Upper lobe of right lung (tissue), 1 donor: ENCODE measurements at places on chromosomes 3 and 15.

- no peak overlapping the region for H3K4me3 ChIP-seq
- no peaks in the 10 kb centered on the region for H3K36me3 ChIP-seq
- no peak overlapping the region for H3K27ac ChIP-seq
- H3K4me1 ChIP-seq: peaks cover 50% of the 10 kb centered on the region
- H3K27me3 ChIP-seq: no peaks in the 10 kb centered on the region
- DNase-seq: no peak
These were observed 3.0 kb downstream of the PEAK1 start for GRCh38 chr15:77416954-77417353.

- peak overlapping the region; percentile 39 for H3K4me3 ChIP-seq
These were observed 68.7 kb downstream of the SLTM start for GRCh38 chr15:58864602-58865424.

DNA sequence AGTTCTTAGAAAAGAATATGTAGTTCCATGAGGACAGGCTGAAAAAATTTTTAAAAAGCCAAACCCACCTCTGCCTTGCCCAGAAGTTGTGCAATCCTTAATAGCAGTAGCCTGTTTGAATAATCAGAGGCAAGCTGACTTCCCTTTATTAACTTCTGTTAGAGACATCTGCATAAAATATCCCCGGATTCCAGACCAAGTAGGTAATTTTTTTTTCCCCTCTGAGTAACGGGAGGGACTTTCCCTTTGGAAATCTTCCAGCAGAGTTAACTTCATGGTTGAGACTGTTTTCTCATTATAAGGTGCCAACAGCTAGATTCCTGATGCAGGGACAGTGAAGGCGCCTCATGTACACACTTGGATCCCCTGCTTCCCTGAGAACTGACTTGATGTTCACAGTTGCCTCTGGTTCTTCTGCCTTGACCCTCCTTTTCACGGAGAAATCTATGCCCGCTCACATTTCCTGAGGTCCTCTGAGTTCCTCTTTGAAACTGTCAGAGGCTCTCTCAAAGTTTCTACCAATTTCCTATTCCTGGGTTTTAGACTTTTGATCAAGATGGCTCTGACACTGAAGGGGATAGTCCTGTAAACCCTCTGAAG lies 227.6 kb upstream of the BHLHE40 start:
- peak overlapping the region; percentile 32 for H3K27ac ChIP-seq
- no peak for DNase-seq
- peaks cover 29% of the 10 kb centered on the region for H3K4me1 ChIP-seq
- H3K36me3 ChIP-seq: no peaks in the 10 kb centered on the region
- no peak overlapping the region for H3K4me3 ChIP-seq

DNA sequence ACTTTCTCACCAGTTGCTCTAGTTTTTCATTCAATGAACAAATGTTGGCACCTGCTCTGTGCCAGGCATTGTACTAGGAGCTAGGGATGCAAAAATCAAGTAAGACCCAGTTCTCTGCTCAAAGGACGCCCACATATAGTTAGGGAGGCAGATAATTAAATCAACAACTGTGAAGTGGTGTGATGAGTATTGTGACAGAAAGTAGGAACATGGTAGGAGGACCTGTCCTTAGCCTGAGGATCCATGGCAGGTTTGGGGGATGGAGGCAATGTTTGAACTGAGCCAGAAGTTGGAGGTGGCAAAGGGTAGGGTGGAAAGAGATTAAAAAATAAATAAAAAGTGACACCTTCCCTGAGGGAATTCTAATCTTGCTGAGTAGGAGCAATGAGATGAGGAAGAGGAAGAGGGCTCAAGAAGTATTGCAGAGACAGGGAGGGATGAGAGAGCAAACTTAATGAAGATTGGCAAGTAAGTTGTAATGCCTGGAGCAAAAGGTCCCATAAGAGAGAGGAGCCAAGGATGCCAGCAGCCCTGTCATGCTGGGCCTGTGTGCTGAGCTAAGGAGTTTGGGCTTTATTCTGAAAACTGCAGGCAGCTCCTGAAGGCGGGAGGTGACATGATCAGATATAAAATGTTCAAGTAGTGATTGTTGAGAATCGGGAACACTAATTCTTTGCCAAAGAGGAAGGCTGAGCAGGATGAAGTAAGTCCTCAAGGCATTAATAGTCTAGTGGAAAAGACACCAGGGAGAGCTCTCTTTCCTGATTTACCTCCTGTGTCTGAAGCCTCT lies 184.3 kb upstream of the PPP2R3A start:
- H3K4me3 ChIP-seq: no peak overlapping the region
- no peaks in the 10 kb centered on the region for H3K27me3 ChIP-seq
- DNase-seq: no peak
- no peaks in the 10 kb centered on the region for H3K4me1 ChIP-seq

DNA sequence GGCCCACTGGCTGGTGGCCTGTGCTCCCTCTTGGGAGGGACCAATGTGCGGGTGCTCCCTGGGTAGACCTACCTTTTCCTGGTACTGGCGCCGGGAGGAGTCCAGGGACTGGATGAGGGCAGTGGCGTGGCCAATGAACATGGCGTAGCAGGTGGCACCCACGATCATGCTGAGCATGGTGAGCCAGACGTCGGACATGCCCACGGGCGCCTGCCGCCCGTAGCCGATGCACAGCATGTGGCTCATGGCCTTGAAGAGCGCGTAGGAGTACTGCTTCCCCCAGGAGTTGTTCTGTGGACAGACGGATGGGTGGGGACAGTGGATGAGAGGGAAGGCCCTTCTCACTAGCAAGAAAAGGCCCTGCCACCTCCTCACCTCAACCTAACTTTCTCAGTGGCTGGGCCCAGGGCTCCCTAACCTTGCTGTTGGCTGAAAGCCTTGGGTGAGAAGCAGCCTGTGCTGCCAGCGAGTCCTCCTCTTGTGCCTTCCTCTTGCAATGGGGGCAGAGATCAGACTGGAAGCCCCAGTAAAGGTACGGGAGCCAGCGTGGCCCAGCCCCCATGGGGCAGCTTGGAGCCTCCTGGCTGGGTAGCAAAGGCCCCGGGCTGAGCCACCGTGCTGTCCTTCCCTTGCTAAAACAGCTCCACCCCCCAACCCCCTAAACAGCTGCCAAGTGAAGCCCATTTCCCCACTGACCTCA lies 39.1 kb downstream of the HCN4 start:
- no peaks in the 10 kb centered on the region for H3K27me3 ChIP-seq
- DNase-seq: peak; percentile 52
- no peaks in the 10 kb centered on the region for H3K36me3 ChIP-seq
- no peak overlapping the region for H3K4me3 ChIP-seq

GRCh38 chr15:92079647-92080255 lies 226.2 kb downstream of the SLCO3A1 start:
- DNase-seq: no peak
- H3K27me3 ChIP-seq: no peaks in the 10 kb centered on the region
- no peak overlapping the region for H3K4me3 ChIP-seq

GRCh38 chr3:183555541-183556081 lies at the start of gene KLHL6:
TSS of gene KLHL6 (minus strand) at chr3:183555706. CDS start at chr3:183555653, 53 bp downstream.
- peaks cover 7% of the 10 kb centered on the region for H3K4me1 ChIP-seq
- no peaks in the 10 kb centered on the region for H3K36me3 ChIP-seq
- H3K27me3 ChIP-seq: no peaks in the 10 kb centered on the region

DNA sequence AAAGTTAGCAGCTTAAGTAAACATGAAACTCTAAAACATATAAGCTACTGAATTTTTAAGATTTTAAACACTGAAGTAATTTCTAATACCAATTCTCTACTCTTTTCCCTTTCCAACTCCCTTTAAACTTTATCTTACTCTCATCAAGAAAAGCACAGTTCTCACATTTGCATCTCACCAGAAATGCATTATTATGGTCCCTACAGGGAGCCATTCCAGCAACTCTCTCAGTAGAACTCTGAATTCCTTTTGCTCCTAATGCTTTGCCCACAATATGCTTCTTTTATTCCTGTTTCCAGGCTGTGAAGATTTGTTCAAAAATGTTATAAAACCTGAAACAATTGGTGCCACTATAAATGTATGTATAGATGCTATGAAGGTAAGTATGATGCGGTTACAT lies 83.4 kb downstream of the TFDP2 start:
- H3K36me3 ChIP-seq: no peaks in the 10 kb centered on the region
- no peak for DNase-seq
- no peak overlapping the region for H3K4me3 ChIP-seq
- no peak overlapping the region for H3K27ac ChIP-seq
- H3K27me3 ChIP-seq: no peaks in the 10 kb centered on the region
- H3K4me1 ChIP-seq: no peaks in the 10 kb centered on the region

GRCh38 chr3:64814351-64814750 lies 126.6 kb upstream of the ADAMTS9 start:
- H3K36me3 ChIP-seq: no peaks in the 10 kb centered on the region
- no peak overlapping the region for H3K27ac ChIP-seq
- DNase-seq: no peak
- H3K4me3 ChIP-seq: no peak overlapping the region
- peaks cover 19% of the 10 kb centered on the region for H3K4me1 ChIP-seq
- no peaks in the 10 kb centered on the region for H3K27me3 ChIP-seq

GRCh38 chr3:175222356-175222755 lies 363.2 kb downstream of the NAALADL2 start:
- DNase-seq: no peak
- no peaks in the 10 kb centered on the region for H3K27me3 ChIP-seq
- H3K4me3 ChIP-seq: no peak overlapping the region
- no peaks in the 10 kb centered on the region for H3K4me1 ChIP-seq

GRCh38 chr3:157094751-157095480 lies 65.0 kb downstream of the CCNL1 start:
- peaks cover 19% of the 10 kb centered on the region for H3K4me1 ChIP-seq
- H3K27ac ChIP-seq: no peak overlapping the region
- H3K36me3 ChIP-seq: no peaks in the 10 kb centered on the region
- no peak for DNase-seq

- peaks cover 7% of the 10 kb centered on the region for H3K36me3 ChIP-seq
- H3K4me1 ChIP-seq: peaks cover 15% of the 10 kb centered on the region
- peak; percentile 70 for DNase-seq
- H3K27ac ChIP-seq: no peak overlapping the region
- H3K27me3 ChIP-seq: no peaks in the 10 kb centered on the region
These were observed 128.4 kb upstream of the HACD2 start for GRCh38 chr3:123713211-123713610.

DNA sequence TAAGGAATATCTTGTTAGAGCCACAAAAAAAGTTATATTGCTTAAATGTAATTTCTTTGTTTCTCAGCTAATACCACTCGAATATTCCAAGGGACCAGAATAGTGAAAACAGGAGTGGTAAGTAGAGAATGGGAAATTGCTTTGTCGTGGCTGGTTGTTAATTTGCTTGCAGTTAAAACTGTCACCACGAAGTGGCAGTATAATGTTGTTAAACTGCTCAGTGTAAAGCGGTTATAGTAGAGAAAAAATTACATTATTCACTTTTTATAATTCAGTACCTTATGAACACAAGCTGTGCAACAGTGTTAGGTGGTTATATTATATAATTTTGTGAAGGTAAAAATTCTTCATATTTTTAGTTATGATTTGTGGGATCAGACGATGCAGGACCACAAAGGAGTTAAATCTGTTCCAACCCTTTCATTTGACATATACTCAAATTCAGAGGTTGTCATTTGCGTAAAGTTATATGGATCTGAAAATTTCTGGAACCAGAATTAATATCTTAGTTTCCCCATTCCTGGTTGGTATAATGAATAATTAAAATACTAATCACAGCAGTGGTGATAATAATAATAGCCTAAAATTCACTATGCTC lies 171.8 kb downstream of the FEZF2 start:
- H3K27me3 ChIP-seq: no peaks in the 10 kb centered on the region
- H3K36me3 ChIP-seq: peaks cover 10% of the 10 kb centered on the region
- no peak for DNase-seq
- no peak overlapping the region for H3K4me3 ChIP-seq
- H3K27ac ChIP-seq: no peak overlapping the region

- H3K4me1 ChIP-seq: no peaks in the 10 kb centered on the region
- no peaks in the 10 kb centered on the region for H3K36me3 ChIP-seq
- no peaks in the 10 kb centered on the region for H3K27me3 ChIP-seq
- DNase-seq: no peak
- H3K27ac ChIP-seq: no peak overlapping the region
These were observed 348.5 kb upstream of the UMPS start for GRCh38 chr3:124381575-124382333.

- no peak for DNase-seq
- H3K4me3 ChIP-seq: no peak overlapping the region
- H3K4me1 ChIP-seq: no peaks in the 10 kb centered on the region
- no peak overlapping the region for H3K27ac ChIP-seq
These were observed 374.2 kb downstream of the PLCL2 start for GRCh38 chr3:17258823-17259436.

DNA sequence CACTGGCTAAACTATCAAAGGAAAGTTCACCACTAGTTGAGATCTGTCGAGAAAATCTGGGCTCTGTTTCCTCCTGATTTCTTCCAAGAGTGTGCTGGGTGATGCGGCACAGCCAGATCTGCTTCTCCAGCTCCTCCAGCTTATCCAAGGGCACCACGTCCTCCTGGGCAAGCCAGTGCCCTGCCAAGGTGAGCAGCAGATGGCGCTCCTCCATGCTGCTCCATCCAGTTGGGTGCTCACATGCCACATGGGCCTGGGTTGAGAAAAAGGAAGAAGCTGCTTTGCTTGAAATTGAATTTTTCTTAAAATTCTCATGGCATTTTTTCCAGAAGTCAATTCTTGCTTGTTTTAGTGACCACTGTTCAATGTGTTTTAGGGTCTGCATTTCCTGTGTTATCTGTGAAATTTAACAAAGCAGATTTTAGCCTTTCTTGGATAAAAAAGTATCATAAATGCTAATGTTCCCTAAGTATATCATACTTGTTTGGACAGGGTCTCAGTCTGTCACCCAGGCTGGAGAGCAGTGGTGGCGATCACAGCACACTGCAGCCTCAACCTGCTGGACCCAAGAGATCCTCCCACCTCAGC lies 47.3 kb downstream of the EIF3J start:
- peak; percentile 70 for DNase-seq

DNA sequence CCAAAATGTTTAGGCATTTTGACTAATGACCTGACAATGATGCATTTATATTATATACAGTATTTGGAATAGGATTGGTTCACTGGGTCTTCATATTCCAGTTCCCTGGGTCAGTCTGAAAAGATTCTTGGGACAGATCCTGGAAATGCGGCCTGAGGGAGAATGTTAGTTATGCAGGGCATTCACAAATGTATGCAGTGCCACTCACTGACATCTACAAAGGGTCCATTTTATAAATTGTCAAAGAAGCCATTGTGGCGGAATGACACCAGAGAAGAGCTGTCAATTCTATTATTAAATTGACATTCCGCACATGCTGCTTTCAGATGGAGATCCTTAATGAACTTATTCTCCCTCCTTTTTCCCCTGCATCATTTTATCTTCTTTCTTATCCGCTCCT lies 176.6 kb downstream of the VGLL3 start:
- no peaks in the 10 kb centered on the region for H3K27me3 ChIP-seq
- no peak overlapping the region for H3K27ac ChIP-seq
- H3K4me1 ChIP-seq: no peaks in the 10 kb centered on the region
- H3K4me3 ChIP-seq: no peak overlapping the region
- H3K36me3 ChIP-seq: no peaks in the 10 kb centered on the region

GRCh38 chr3:119492128-119492527 lies 6.2 kb upstream of the TIMMDC1 start:
- peaks cover 21% of the 10 kb centered on the region for H3K36me3 ChIP-seq
- H3K27ac ChIP-seq: no peak overlapping the region
- no peaks in the 10 kb centered on the region for H3K27me3 ChIP-seq

GRCh38 chr15:58302832-58303231 lies 129.0 kb upstream of the LIPC start:
- no peaks in the 10 kb centered on the region for H3K27me3 ChIP-seq
- no peaks in the 10 kb centered on the region for H3K36me3 ChIP-seq
- H3K4me3 ChIP-seq: no peak overlapping the region
- peaks cover 3% of the 10 kb centered on the region for H3K4me1 ChIP-seq
- no peak for DNase-seq
- H3K27ac ChIP-seq: no peak overlapping the region

GRCh38 chr3:72496051-72496670 lies 352.1 kb downstream of the SHQ1 start:
- H3K4me3 ChIP-seq: no peak overlapping the region
- no peaks in the 10 kb centered on the region for H3K36me3 ChIP-seq
- H3K4me1 ChIP-seq: no peaks in the 10 kb centered on the region
- no peaks in the 10 kb centered on the region for H3K27me3 ChIP-seq
- no peak overlapping the region for H3K27ac ChIP-seq
